Activated T-cell treated with anti-CD3 and anti-CD28 coated beads, Interleukin-2, amount 50 U/mL, for 1 hour (primary cell): ENCODE measurements at places on chromosomes 3 and 15.

DNA sequence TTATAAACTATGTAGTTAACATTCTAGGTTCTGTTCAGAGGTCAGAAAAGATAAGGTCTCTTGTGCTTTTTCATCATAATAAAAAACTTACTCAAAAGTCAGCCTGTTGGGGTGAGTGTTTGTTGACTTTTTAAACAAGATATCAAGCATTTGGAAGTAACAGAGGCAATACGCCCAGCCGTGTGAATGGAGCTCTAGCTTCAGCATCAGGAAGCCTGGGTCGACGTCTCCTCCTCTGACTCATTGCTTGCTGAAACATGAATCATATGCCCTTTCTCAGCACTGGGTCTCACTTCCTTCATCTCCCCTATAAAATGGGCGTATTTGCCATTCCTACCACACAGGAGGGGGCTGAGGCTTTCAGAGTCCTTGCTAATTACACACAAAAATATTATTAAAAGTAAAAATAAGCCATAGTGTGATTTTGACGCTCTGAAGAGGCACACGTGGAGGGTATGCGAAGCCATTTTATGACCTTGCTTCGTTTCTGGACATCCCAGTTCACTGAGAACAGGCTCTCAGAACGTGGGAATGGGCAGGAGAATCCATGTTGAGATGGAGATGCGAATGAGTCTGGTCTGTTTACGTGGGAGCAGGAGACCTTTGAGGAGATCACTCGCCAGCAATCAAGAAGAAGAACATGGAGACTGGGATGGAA lies 220.8 kb upstream of the TPRG1 start:
- no peak for DNase-seq

DNA sequence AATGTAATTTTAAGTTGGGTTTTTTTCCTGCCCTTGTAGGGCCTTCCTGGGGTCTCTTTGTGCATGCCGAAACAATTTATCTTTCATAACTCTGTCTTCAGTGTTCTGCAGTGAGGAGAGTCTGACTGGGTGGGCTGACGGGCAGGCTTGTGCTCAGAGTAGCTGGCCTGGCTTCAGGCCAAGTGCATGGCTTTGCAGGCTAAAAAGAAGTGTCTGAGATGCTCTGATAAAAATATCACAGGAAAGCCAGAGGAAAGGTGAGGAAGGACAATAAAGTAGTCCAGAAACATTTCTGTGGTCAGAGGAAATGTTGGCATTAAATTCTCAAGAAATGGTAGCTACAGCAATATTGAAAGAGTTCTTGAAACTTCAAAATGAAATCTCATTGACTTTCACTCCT lies 25.5 kb downstream of the ST3GAL6 start:
- DNase-seq: no peak

DNA sequence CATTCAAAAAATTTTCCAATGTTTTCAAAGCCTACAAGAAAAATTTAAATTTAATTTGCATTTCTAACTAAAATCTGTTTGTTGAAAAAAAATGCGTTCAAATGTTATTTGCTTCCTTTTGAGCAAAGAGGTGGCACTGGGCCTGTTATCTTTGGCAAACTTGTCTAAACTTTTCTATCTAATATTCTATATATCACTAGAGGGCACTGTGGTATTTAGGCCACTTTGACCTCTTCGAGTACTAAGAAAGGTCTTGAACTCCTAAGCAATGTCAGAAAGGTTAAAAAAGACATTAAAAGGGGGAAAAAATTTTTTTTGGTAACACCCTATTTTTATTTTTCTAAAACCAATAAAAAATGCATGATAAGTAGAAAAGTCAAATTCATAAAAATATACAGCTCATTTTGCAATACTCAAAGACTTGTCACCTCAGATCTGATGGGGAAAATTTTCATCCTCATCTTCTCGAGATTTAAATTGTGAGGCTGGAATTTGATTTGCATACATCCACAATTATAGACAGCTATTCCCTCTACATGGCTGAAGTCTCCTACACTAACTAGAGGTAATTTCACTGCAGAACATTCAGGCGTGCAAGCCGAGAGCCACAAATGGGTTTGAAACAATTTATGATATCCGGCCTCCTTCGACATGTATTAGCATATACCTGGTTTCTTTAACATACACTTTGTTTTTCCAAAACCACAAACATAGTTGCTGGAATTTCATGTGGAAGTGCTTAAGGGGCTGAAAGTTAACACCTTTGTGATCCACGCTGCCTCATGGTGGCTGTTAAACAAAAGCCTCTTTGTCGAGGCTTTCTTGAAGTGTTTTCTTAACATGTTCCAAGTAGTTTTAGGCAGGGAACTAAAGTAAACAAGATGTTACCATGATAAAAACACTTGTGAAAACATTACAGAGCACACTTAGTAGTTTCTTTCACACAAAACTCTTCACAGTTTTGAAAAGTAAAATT lies 576.4 kb downstream of the FOXP1 start:
- DNase-seq: no peak

DNA sequence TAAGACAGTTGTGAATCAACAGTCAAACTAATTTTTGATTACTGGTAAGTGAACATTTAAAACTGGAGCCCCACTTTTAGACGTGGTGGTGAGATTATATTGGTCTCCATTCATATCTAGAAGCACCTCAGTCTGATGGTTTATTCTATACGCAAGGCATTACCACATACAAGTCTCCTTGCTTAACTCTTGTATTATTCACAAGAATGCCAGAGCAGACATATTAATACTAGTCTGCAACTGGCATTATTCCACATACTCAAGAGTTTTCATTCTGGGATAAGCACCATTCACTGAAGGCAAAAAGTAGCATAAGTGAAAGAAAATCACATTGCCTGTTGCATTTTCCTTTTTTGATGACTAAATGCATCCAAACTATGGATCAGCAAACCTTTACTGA lies 36.9 kb upstream of the MEIS2 start:
- no peak for DNase-seq

DNA sequence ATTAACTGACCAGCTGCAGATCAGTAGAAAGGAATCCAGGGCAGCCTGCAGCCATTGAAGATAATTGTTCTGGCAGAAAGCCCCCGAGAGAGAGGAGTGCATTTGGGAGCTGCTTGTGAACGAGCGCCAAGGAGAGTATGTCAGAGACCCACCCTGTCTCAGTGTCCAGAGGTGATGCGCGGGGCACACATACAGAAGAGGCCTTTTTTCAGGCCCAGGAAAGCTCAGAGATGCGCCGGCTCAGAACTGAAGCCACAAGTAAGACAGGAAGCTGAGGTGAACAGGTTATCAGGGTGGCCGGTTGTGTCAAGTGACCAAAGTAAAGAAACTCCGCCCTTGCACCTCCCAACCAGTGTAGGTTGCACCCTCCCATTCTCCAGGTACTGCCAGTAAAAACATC lies 59.8 kb upstream of the HEG1 start:
- no peak for DNase-seq

GRCh38 chr3:34777386-34777785 lies 861.9 kb upstream of the ARPP21 start:
- DNase-seq: no peak

- DNase-seq: no peak
Observed at GRCh38 chr15:91521996-91522395, 331.5 kb upstream of the SLCO3A1 start.

GRCh38 chr3:141380279-141380678 lies 12.0 kb downstream of the ZBTB38 start:
- no peak for DNase-seq

- no peak for DNase-seq
Observed at GRCh38 chr3:170852324-170852723, 17.7 kb downstream of the RPL22L1 start.

DNA sequence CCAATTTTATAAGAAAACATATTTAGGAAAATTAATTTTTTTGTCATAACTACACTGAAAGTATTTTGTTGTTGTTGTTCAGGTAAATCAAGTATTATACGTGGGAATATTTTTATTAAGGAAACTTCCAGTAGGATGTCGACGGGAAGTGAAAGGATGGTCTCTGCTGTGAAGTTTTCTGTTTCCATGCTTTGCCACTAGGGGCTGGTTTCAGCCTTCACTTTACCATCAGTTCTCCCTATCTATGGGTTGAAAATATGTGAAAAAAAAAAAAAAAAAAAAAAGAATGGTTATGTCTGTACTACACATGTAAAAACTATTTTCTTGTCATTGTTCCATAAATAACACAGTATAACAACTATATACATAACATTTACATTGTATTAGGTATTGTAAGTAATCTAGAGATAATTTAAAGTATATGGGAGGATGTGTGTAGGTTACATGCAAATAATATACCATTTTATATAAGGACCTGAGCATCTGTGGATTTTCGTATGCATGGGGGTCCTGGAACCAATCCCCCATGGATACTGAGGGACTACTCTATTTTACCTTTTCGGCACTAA lies 136.7 kb downstream of the SMAD6 start:
- DNase-seq: no peak

GRCh38 chr3:157441102-157441624 lies 4.5 kb downstream of the PTX3 start:
- DNase-seq: no peak

GRCh38 chr3:21505711-21506460 lies 245.1 kb downstream of the ZNF385D start:
- no peak for DNase-seq

DNA sequence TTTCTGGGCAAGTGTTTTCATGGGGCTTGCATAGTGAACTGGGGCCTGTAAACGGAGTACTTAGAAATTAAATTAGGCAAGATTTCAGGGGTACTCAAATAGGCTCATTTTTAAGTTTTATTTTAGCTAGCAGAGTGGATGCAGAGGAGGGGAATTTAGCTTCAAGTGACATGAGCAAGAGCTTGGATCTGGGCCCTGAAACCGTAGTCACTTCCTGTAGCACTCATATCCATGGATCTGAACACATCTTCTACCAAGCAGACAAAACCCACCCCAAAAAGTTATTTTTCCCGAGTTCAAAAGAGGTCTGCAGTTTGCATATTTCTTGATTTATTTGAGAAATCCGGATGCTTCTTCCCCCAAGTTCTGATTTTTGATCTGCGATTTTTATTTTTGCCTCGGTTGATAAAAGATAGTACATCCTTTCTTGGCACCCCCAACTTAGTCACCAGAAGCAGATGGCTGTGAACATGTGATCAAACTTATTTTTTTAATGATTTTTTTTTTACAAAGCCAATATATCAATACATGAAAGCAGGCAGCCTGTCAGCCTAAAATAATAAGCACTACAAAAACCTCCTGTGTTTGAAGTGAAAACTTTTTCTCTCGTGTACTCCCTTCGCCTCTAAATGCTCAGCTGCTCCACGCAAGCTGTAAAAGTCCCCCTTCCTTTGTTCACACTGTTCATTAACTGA lies 36.6 kb upstream of the STT3B start:
- no peak for DNase-seq
